ENCODE measurements at places on chromosomes 11 and 22.

DNA sequence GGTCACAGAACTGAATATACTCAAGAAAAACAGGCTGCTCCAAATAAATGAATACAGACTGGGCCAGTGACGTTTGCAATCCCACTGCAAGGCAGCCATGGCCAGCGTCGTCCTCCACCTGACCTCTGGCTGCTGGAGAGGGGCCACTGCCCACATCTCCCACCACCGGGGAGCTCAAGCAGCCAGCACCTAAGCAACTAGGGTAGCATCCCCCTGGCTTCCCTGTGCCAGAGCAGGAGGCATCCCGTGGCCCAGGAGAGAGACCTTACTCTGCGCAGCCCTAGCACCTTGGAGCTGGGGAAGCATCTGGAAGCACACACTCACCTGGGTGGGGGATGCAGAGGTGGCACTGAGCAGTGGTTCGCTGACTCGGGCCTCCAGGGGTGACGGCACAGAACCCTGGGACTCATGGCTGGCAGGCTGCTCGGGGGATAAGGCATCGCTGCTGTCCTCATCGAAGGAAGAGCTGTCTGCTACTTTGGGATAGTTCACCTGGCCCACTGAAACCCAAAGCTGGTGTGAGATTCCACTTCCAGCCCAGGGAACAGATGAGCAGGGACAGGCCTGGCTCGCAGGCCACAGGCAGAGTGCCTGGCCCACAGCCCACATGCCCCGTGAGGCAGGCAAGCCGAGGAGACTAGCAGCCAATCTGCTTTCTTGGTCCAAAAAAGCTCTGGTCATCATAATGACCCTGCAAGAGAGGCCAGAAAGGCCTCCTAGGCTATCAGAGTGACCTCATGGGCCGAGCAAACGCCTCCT is 53.7 kb downstream of the SGSM3 start:
- peaks cover 3% of the 10 kb centered on the region for H3K4me1 ChIP-seq
- H3K27me3 ChIP-seq = no peaks in the 10 kb centered on the region
- H3K27ac ChIP-seq = peak overlapping the region; percentile 73
- H3K36me3 ChIP-seq = peaks cover 90% of the 10 kb centered on the region

- H3K4me3 ChIP-seq = peak overlapping the region; percentile 92
- peak overlapping the region; percentile 93 for H3K27ac ChIP-seq
- H3K4me1 ChIP-seq = peaks cover 38% of the 10 kb centered on the region
Observed at GRCh38 chr22:50523806-50524675, 1.4 kb downstream of the SCO2 start.

DNA sequence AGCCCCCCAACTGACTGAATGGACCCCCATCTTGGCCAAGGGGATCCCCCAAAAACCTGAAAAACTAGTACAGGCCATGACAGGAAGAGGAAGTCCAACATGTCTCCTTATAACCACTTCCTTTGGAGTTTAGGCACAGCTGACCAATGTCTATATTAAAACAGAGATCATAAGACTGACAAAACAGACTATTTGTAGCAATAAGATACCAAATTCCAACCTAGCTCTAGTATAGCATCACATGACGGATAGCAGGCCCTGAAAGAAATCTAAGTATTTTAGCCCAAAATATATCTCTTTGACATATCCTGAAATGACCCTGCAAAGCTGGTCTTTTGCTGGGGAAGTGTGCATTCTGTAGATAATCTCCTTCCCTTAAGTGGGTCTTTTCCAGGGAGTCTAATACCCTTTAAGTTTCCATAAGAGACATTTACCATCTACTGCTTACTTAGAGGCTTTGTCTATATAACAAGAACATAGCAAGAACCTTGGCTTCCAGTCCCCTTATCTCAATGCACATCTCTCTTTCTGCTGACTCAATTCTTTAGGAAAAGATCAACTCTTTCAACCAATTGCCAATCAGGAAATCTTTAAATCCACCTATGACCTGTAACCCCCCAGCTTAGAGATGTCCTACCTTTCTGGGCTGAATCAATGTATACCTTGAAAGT is 34.9 kb upstream of the ACER3 start:
- peaks cover 3% of the 10 kb centered on the region for H3K4me1 ChIP-seq
- no peaks in the 10 kb centered on the region for H3K36me3 ChIP-seq
- peaks cover 5% of the 10 kb centered on the region for H3K27me3 ChIP-seq
- DNase-seq = no peak
- H3K27ac ChIP-seq = no peak overlapping the region

- H3K4me3 ChIP-seq = peak overlapping the region; percentile 91
- H3K27me3 ChIP-seq = no peaks in the 10 kb centered on the region
- H3K4me1 ChIP-seq = peaks cover 62% of the 10 kb centered on the region
- H3K36me3 ChIP-seq = peaks cover 50% of the 10 kb centered on the region
- no peak for DNase-seq
Observed at GRCh38 chr11:59614277-59615119, 1.1 kb downstream of the OSBP start.

DNA sequence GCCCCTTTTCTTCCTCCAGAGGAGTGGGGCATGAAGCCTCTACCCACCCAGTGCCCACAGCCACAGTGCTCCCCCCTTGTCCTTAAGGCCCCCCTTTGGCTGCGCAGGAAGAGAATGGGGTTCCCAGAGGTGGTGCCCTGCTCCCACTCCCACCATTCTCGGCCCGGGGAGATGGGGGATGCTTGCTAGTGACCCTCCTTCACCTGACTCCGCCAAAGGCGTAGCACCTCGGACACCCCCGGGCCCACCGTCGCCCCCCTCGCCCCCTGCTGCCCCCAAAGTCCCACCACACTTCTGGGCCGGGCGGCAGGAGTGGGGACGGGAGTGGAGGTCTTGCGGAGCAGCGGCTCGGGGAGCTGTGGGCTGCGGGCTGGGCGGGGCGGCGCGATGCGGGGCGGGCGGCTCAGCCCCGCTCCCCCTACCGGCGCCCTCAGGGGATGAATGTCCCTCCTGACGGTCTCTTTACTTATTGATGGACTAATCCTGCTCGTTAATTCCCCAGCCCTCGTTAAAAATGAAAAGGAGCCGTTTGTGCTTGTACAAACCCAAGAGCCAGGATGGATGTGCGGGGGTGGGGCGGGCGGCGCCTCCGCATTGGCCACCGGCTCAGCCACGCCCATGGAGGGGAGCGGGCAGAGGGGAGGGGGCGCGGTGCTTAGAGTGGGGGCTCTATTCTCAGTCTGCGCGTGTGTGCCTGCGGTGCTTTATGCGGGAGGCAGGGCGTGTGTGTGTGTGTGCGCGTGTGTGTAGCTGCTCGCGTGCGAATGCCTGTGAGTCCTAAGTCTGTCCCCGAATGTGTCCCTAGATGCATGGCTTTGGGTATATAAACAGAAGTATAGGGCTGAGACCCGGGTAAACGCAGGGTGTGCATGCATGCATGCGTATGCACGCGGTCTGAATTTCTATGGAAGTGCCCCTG is 25.6 kb downstream of the SYT7 start:
- no peak overlapping the region for H3K4me3 ChIP-seq
- no peak overlapping the region for H3K27ac ChIP-seq
- H3K27me3 ChIP-seq = peaks cover 83% of the 10 kb centered on the region
- DNase-seq = no peak
